Activated naive CD8-positive, alpha-beta T cell treated with anti-CD3 and anti-CD28 coated beads, Interleukin-2, amount 50 U/mL, for 24 hours (primary cell): ENCODE measurements at places on chromosomes 4 and X.

- DNase-seq = no peak
- no peak overlapping the region for H3K4me3 ChIP-seq
- H3K4me1 ChIP-seq = no peaks in the 10 kb centered on the region
- H3K27ac ChIP-seq = no peak overlapping the region
Observed at GRCh38 chrX:110519906-110520452, 161.3 kb downstream of the RTL9 start.

- no peaks in the 10 kb centered on the region for H3K27me3 ChIP-seq
- H3K4me1 ChIP-seq = peaks cover 13% of the 10 kb centered on the region
- H3K36me3 ChIP-seq = no peaks in the 10 kb centered on the region
- no peak for DNase-seq
Observed at GRCh38 chr4:4494882-4495281, 47.0 kb downstream of the STX18 start.

GRCh38 chr4:82626251-82626868 lies 64.6 kb upstream of the TMEM150C start:
- DNase-seq = no peak
- no peak overlapping the region for H3K4me3 ChIP-seq
- no peaks in the 10 kb centered on the region for H3K27me3 ChIP-seq
- no peaks in the 10 kb centered on the region for H3K4me1 ChIP-seq

DNA sequence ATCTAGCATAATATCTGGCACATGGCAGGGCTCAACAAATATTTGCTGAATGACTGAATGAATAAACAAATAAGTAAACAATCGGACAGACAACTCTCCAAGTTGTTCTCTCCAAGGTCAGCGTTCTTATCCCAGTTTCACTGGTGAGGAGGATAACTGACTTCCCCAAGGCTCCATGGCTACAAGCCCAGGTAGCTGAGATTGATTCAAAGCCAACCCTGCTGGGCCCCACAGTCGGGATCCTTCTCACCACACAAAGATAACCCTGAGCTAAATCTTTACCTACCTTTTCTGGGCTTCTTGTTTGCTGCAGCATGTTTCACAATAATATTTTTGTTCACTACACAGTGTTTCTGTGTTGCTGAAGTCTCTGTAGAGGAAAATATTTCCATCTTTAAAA lies 54.9 kb downstream of the USP46 start:
- no peak overlapping the region for H3K27ac ChIP-seq
- H3K36me3 ChIP-seq = peaks cover 6% of the 10 kb centered on the region
- no peaks in the 10 kb centered on the region for H3K27me3 ChIP-seq
- no peak overlapping the region for H3K4me3 ChIP-seq

- no peak for DNase-seq
- no peaks in the 10 kb centered on the region for H3K36me3 ChIP-seq
- H3K27me3 ChIP-seq = peaks cover 13% of the 10 kb centered on the region
- no peak overlapping the region for H3K27ac ChIP-seq
- H3K4me3 ChIP-seq = no peak overlapping the region
- no peaks in the 10 kb centered on the region for H3K4me1 ChIP-seq
Observed at GRCh38 chr4:164768516-164768915, 14.6 kb downstream of the SMIM31 start.

DNA sequence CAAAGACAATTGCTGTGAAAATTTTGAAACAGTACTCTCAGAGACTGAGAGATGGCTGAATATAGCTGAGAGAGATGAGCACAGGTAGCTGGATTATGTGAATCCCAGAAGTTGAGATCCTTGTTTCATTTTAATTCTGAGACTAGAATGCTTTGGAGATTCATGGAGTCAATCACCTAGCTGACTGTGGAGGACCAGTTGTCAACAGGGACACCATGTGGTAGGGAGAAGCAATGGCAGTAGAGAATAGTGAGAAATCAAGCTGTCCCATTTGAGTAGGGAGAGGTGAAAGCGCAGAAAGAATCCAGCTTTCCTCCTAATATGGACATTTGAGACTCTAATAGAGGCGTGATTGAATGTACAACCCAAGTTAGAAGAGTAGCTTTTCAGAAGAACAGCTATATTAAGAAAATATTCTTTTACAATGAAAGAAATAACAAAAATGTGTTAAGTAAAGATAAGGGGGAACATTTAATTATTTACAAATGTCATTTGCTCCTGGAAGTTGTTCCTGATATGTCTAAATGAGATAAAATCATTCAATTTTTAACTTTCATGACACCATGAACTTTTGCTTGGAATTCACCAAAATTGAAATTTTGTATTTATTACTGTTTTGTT lies 30.3 kb upstream of the GLRB start:
- no peak overlapping the region for H3K27ac ChIP-seq
- no peak for DNase-seq
- no peaks in the 10 kb centered on the region for H3K36me3 ChIP-seq
- H3K4me3 ChIP-seq = no peak overlapping the region
- H3K4me1 ChIP-seq = no peaks in the 10 kb centered on the region

DNA sequence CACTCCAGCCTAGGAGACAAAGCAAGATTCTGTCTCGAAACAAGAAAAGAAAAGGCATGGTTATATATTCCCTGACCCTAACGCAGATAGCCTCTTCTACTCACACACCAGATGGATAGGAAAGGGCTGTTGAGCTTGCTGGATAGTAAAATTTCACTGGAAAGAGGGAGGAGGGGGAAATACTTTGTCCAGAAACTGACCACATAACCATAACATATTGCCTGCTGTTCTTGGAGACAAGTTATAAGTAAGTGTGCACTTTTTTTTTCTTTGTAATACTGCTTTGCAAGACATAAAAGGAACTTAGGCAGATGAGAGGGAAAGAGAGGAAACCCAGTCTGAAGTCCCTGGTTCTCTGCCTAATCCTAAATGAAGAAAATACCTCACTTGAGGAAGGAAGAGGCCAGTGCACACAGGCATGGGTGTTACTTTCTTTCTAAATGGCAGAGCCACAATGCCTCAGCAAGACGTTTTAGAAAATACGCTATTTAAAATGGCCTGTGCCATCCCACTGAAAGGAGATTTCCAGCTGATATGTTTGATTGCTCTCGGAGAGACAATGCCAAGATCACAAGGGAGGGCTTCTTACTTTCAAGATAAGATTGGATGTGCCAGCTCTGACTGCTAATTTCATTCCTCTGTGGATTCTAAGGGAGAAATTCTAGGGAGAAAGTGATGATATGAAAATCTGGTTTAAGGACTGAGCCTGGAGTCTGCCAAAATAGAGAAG lies 140.6 kb downstream of the DCTD start:
- no peak overlapping the region for H3K4me3 ChIP-seq
- H3K27me3 ChIP-seq = no peaks in the 10 kb centered on the region
- DNase-seq = no peak
- no peak overlapping the region for H3K27ac ChIP-seq

DNA sequence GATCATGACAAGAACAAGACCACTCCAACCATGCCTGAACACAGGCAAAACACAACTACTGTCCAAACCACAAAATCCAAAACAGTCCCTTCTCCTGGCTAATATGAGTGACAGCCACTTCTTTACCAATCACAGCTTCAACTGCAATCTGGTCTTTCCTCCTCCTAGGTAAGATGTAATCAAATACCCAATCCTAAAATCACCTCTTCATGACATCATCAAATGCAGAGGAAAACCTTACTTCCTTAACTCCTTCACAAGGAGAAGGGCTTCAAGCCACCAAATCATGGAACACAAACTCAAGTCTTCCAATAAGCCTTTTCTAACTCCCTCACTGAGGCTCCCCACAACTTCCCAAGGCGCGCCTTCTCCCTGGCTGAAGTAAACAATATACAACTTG lies 4.4 kb upstream of the MSL3 start:
- H3K36me3 ChIP-seq = no peaks in the 10 kb centered on the region
- no peaks in the 10 kb centered on the region for H3K27me3 ChIP-seq
- H3K27ac ChIP-seq = no peak overlapping the region
- H3K4me3 ChIP-seq = no peak overlapping the region
- peaks cover 5% of the 10 kb centered on the region for H3K4me1 ChIP-seq
- DNase-seq = no peak

DNA sequence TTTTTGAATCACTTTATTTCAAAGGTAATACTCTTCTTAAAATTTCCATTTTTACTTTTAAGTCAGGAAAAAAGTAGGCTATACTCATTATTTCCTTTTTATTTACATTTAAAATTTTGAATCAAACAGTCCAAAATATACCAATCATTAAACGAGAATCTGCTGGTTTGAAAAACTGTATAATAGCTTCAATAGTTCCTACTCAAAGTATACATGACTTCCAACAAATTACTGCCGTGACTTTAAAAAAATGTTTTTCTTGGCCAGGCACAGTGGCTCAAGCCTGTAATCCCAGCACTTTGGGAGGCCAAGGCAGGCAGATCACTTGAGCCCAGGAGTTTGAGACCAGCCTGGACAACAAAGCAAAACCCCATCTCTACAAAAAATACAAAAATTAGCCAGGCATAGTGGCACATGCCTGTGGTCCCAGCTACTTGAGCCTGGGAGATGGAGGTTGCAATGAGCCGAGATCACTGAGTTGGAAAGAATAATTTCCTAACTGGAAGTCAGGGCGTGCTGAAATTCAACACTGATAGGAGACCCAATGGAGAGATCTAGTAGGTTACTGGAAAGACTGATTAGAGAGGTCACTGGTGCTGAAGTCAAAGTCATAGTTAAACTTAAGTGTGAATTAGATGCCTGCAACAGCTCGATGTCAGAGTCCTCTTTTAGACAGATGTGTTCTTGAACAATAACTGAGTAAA lies 9.0 kb downstream of the KLHL8 start:
- peaks cover 13% of the 10 kb centered on the region for H3K4me1 ChIP-seq
- no peak overlapping the region for H3K4me3 ChIP-seq
- no peaks in the 10 kb centered on the region for H3K27me3 ChIP-seq
- no peak overlapping the region for H3K27ac ChIP-seq

DNA sequence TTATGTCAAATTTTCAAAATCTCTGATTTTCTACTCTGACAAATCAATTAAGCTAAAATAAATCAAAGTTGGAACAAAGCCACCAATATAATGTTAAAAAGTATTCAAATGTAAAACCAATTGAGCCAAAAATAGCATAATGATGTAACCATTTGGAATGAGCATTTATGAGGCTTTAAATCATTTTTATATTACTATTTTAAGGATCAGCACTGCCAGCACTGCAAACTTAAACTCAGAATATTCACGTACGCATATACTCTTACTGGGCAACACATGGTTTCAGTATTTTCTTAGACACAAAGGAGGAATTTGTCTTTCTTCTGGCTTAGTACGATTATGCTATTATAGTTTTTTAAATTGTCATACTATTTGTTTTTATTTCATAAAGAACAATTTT lies 52.2 kb downstream of the AFAP1 start:
- peaks cover 4% of the 10 kb centered on the region for H3K27me3 ChIP-seq
- peaks cover 5% of the 10 kb centered on the region for H3K36me3 ChIP-seq
- H3K4me1 ChIP-seq = peaks cover 12% of the 10 kb centered on the region
- H3K4me3 ChIP-seq = no peak overlapping the region
- H3K27ac ChIP-seq = no peak overlapping the region

GRCh38 chrX:134631426-134632346 lies 26.6 kb downstream of the PLAC1 start:
- H3K36me3 ChIP-seq = no peaks in the 10 kb centered on the region
- no peak overlapping the region for H3K4me3 ChIP-seq
- DNase-seq = no peak
- H3K27me3 ChIP-seq = peaks cover 4% of the 10 kb centered on the region
- no peak overlapping the region for H3K27ac ChIP-seq
- H3K4me1 ChIP-seq = peaks cover 7% of the 10 kb centered on the region

GRCh38 chr4:39855909-39856512 lies 121.7 kb downstream of the PDS5A start:
- no peak for DNase-seq
- no peaks in the 10 kb centered on the region for H3K27me3 ChIP-seq
- H3K36me3 ChIP-seq = peaks cover 63% of the 10 kb centered on the region
- H3K27ac ChIP-seq = peak overlapping the region; percentile 34

- no peak overlapping the region for H3K27ac ChIP-seq
- H3K36me3 ChIP-seq = no peaks in the 10 kb centered on the region
- no peaks in the 10 kb centered on the region for H3K4me1 ChIP-seq
- DNase-seq = no peak
- H3K27me3 ChIP-seq = no peaks in the 10 kb centered on the region
Observed at GRCh38 chr4:113849771-113850170, 88.2 kb upstream of the CAMK2D start.

DNA sequence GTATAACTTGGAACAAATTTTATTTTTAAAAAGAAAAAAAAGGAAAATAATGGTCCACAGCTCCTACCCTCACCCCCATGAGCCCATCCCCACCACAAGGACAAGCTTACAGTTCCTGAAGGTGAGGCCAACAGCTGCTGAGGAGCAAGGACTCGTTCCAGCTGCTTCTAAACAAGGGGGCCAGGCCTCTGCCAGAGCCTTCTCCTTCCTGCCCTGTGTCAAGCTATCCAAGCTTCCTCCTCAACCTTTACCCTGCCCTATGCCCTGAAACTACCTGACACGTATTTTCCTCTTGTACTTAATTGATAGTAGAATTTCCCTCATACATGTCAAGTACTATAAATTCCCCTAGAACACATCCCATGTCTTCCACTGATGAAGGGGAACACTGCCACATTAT lies 8.8 kb downstream of the SH3D19 start:
- no peaks in the 10 kb centered on the region for H3K4me1 ChIP-seq
- H3K27ac ChIP-seq = no peak overlapping the region
- peaks cover 19% of the 10 kb centered on the region for H3K27me3 ChIP-seq
- DNase-seq = no peak
- no peaks in the 10 kb centered on the region for H3K36me3 ChIP-seq

DNA sequence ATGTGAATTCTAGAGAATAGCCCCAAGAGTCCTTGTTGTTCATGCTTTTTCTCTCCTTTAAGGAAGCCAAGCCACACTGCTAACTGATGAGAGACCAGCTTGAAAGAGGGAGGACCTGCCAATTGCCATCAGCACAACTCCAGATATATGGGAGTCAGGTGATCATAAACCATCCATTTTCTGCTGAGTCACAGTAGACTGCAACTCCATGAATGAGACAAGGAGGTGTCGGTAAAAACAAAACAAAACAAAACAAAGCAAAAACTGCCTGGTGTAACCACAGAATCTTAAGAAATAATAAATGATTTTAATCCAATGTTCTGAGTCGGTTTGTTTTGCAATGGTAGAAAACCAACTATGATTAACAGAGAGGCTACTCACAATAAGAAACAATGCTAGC lies 837.3 kb downstream of the PCDH7 start:
- DNase-seq = no peak
- no peaks in the 10 kb centered on the region for H3K4me1 ChIP-seq
- H3K36me3 ChIP-seq = no peaks in the 10 kb centered on the region
- no peak overlapping the region for H3K27ac ChIP-seq
- H3K27me3 ChIP-seq = no peaks in the 10 kb centered on the region
- no peak overlapping the region for H3K4me3 ChIP-seq

DNA sequence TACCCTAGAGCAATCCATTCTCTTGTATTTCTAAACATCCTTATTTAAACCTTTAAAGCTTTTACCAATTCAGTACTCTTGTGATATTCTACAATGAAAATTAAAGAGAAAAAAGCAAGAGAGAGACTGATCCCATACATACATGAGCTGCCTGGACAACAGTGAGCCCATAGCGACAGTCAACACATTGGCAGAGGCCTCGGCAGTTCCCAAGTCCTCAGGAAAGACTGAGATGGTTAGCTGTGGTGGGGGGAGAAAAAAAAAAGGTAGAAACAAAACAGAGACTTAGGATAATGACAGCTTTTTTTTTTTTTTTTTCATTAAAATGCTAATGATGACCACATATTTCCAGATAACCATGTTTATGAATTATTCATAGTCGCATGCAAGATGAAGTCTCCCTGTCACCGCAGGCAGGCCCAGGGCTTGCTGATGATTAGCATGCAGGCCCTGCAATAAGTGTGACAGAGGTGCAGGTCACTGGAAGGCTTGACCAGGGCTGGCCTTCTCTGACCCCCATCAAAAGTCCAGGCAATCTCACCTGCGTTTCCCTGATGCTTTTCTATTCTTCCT lies 148.8 kb downstream of the APBB2 start:
- no peak overlapping the region for H3K27ac ChIP-seq
- no peaks in the 10 kb centered on the region for H3K4me1 ChIP-seq
- peaks cover 2% of the 10 kb centered on the region for H3K27me3 ChIP-seq
- no peak overlapping the region for H3K4me3 ChIP-seq
